Mucosa of gallbladder (tissue), 1 donor: ENCODE measurements at places on chromosomes 13 and 19. TPM values are rescaled to one million over a fixed set of nuclear protein-coding genes. Genes with fewer than 3 reads are reported as not detected.

The MEX3D gene
- 58.6 TPM for total RNA-seq

The GJB6 gene
- total RNA-seq = 4.0 TPM

The ZNF229 gene
- 7.3 TPM for total RNA-seq

The ZNF564 gene
- total RNA-seq = 13.9 TPM

- peak; percentile 40 for DNase-seq
Observed at GRCh38 chr13:38693641-38694040, 6.8 kb downstream of the FREM2 start.

- no peak for DNase-seq
Observed at GRCh38 chr19:30064771-30065494, 122.9 kb downstream of the URI1 start.

DNA sequence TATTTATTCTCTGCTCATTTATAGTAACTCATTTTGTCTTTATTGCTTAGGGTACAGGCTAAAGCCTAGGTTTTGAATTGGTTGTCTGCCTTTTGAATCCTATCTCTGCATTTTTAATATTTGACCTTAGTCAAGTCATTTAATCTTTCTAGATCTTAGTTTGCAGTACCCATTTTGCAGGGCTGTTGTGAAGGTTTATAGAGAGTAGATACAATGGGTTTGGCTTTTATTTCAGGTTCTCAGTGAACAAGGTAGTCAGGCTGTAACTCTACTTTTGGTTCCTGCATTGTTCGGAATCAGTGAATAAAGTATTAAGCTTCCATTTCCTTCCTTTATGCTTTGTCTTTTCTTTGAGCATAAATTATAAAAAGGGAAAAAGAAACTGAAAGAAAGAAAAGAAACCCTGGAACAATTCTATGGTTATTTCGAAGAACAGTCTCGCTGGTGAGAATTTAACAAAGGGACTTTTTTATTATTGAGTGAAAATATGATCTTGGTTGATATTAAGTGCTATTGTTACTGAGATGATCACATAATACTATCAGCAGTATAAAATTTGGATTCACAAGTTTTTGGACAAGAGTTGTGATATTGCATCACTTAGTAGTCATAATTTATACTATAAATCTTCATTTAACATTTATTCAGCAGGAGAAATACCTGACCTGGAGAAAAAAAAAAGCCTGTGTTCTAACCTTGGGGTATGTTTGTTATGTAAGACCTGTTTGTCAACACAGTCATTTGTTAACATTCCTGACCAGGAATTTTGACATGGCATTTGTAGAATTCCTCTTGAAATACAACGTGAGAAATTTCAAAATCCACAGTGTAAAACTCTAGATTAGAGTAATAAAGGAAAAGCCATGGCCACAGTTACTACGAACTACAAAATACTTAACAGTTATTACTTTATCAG lies 91.3 kb downstream of the ZMYM2 start:
- DNase-seq = no peak

DNA sequence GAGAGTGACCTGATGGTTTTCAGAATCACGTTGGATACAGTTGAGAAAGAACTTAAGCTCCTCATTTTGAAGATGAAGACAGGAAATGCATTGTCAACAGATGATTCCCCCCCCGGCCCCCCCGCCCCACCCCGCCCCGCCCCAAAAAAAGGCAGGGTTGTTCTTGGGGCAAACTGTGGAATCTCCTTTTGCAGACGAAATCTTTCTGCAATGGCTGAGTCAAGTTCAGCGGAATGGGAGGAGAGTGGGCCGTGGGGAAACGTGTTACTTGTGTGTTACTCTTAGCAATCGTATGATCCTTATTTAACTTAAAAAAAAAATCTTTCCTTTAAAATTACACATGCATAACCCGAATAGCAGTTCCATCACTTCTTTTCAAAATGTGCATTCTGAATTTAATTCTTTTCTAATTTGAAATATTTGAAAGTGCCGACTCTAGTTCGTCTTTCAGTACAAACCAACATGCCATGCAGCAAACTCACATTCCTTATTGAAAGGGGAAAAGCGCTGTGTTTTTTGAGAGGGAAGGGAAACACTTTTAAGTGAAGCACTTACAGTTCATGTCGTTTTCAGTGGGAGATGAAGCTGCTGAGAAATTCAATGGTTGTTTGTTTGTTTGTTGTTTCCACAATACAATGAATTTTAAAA lies 348.5 kb upstream of the ARGLU1 start:
- no peak for DNase-seq

- DNase-seq = no peak
Observed at GRCh38 chr13:44726214-44726613, 150.1 kb upstream of the TSC22D1 start.

DNA sequence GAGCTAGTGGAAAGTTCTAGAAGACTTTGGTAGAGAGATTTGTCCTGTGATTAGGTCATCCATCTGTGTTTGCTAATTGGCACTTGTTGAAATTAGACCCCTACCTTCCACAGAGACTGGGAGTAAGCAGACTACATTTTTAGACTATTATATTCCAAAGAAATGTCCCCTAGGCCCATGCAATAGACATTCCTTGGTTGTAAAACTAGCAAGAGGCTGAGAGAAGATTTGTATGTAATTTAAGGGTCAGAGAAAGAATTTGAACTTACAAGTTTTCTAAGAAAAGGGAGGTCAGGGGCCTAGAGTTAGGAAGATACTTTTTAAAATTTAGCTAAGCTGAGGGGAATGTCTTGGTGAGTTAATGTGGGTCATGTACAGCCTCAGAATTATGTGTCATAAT lies 470.7 kb upstream of the SLITRK1 start:
- DNase-seq = no peak

GRCh38 chr13:98803111-98803561 lies 50.7 kb upstream of the SLC15A1 start:
- DNase-seq = no peak

GRCh38 chr13:71255633-71256032 lies 611.4 kb downstream of the DACH1 start:
- DNase-seq = no peak

GRCh38 chr13:105827111-105827809 lies 708.2 kb downstream of the EFNB2 start:
- no peak for DNase-seq

GRCh38 chr19:35184267-35184666 lies 29.7 kb downstream of the FXYD5 start:
- DNase-seq = no peak

GRCh38 chr19:34173193-34173956 lies 1.1 kb downstream of the LSM14A start:
- peak; percentile 40 for DNase-seq

GRCh38 chr13:29294821-29295220 lies 300.7 kb downstream of the SLC7A1 start:
- DNase-seq = no peak
